ENCODE measurements at places on chromosomes 4 and X.

GRCh38 chr4:149534779-149535178 is 280.9 kb downstream of the IQCM start:
- DNase-seq: no peak

DNA sequence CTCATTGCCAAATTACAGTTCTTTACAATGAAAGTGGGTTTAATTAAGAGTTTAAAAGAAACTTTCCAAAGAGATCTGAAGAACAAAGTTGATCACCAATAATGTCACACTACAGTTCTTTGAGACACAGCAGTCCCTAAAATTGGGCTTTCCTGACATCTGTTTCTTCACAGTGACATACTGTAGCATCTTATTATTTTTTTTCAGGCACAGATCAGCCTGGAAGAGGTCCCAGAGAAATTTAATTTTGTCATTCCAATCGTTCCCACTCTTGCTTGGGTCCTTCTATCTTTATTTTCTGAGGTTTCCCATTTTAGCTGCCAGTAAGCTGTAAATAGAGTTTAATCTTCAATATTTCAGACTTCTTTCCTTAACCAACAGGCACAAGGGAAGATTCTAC is 143.1 kb upstream of the FRMPD4 start:
- DNase-seq: no peak

- no peak for DNase-seq
These were observed 3.7 kb upstream of the GUF1 start for GRCh38 chr4:44674471-44674870.

DNA sequence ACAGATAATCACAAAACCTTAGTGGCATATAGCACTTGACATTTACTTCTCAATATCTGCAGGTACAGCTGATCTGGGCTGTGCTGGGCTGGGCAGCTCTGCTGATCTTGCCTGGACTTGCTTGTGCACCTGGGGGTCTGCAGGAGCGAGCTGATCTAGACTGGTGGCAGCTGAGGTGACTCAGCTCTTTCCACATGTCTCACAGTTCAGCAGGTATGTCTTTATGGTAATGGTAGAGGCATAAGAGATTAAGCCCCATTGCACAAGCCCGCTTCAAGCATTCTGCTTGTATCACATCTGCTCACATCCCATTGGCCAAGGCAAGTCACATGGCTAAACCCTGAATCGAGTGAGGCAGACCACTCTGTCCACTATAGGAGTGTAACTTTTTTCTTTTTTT is 506.7 kb downstream of the BCOR start:
- no peak for DNase-seq

DNA sequence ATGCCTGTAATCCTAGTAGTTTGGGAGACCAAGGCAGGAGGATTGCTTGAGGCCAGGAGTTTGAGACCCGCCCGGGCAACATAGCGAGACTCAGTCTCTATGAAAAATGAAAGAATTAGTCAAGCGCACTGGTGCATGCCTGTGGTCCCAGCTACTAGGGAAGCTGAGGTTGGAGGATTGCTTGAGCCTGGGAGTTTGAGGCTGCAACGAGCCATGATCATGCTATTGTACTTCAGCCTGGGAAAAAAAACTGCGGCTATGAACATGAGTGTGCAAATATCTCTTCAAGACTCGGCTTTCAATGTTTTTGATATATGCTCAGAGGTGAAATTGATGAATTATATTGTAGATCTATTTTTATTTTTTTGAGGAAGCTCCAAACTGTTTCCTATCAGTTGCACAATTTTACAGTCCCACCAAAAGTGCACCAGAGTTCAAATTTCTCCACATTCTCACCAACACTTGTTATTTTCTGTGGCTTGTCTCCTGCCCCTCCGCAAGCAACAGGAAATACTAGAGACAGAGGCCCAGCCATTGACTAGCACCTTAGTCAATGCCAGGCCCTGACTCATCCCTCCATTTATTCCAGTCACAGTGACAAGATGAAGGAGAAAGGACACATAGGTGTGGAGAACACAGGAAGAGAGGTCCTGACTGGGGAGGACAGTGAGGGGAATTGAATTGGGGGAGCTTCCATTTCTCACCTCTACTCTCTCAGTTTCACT is 33.1 kb upstream of the ZNF41 start:
- no peak for DNase-seq

- no peak for DNase-seq
These were observed 23.5 kb downstream of the ARSJ start for GRCh38 chr4:113955948-113956347.

- no peak for DNase-seq
These were observed 29.1 kb downstream of the FGFRL1 start for GRCh38 chr4:1040344-1041146.

GRCh38 chrX:105006996-105007395 is 213.5 kb downstream of the TEX13A start:
- DNase-seq: no peak

DNA sequence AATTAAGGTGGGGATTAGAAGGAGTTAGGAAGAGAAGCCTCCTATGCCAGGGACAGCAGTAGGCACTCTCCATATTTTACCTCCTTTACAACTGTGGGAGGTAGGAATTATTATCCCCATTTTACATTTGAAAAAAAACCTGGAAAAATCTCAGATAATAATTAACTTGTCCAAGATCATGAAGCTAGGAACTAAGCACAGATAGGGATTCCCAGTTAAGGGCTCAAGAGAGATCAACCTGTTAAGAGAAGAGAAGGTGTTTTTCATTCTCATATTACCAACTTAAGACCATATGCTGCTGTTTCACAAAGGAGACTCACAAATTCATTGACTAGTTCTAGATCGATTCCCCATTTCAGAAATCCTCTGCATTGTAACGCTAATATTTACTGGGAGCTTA is 16.1 kb upstream of the FAM47E start:
- DNase-seq: no peak

DNA sequence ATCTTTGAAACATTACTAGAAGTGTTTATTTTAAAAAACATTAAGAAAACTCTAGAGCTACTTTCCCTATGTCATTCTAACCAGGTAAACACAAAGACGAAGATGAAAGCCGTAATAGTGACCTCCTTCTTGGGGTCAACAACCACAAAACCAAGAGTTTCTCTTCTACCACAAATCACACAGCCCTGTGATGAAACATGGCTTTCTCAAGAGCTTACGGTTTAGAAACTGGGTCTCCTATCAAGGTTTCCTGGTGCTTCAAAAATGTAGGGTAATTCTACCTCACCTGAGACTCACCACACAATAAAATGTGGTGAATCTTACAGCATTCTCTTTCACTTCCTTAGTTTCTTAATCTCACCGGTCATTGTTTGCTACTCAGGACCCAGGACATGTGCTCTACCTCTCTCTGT is 50.9 kb downstream of the CORIN start:
- DNase-seq: no peak

GRCh38 chrX:155535866-155536265 is 76.9 kb downstream of the TMLHE start:
- DNase-seq: no peak

- no peak for DNase-seq
These were observed 113.7 kb downstream of the SOWAHB start for GRCh38 chr4:76784237-76784636.

GRCh38 chrX:40156470-40157227 is 58.9 kb upstream of the BCOR start:
- no peak for DNase-seq

GRCh38 chrX:153524234-153524633 is 6.8 kb downstream of the ATP2B3 start:
- DNase-seq: no peak

GRCh38 chr4:58665649-58666048 is 1555.5 kb upstream of the IGFBP7 start:
- no peak for DNase-seq

DNA sequence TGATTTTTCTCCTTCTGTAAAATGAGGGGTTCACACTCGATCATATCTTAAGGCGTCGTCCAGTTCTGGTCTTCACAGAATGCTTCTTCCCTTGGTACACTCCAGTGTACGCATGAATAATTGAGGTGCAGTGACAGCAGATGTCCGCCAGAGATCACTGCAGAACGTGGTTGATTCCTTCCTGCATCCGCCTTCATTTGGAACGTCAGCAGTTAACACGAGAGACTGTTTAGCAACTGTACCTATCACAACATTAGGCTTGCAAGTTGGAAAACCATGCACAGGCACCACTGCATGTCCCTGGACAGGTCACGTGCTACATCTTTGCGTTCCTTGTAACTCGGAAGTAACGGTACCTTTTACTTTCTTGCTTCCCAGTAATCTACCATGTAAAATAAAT is 66.0 kb upstream of the GEMIN8 start:
- DNase-seq: peak; percentile 5
